ENCODE measurements at places on chromosomes 12 and 14.
A peak's percentile ranks its signal among the peaks of the same experiment; 100 is the strongest.

- no peak for DNase-seq
Observed at GRCh38 chr14:65926504-65926903, 514.0 kb downstream of the FUT8 start.

- no peak for DNase-seq
Observed at GRCh38 chr14:97747316-97747715, 950.1 kb downstream of the VRK1 start.

DNA sequence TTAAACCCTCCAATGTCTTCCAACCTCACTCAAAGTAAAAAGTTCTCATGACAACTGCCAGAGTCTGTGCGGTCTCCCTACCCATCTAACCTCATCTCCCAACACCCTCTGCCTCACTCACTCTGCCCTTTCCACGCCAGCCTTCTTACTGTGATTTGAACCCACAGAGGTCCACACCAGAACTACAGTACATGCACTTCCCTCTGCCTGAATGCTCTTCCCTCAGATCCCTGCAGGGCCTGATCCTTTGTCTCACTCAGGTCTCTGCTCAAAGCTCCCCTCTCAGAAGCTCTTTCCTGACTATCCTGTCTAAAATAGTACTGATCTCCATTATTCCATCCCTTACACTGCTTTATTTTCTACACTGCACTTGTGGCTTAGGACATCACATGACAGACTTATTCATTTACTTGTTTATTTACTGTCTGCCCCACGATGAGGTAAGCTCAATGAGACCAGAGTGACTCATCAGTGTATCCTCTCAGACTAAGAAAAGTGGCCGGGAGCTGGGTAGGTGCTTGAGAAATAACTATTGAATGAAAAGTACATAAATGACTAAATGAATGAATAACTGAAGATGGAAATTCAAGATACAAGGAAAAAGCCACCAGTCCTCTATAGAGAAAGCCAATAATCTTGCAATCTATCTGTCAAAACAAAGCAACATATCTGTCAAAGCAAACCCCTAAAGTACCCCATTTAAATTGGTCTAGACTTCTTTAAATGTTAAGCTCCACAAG lies 17.1 kb downstream of the POMT2 start:
- DNase-seq, result peak; percentile 83

DNA sequence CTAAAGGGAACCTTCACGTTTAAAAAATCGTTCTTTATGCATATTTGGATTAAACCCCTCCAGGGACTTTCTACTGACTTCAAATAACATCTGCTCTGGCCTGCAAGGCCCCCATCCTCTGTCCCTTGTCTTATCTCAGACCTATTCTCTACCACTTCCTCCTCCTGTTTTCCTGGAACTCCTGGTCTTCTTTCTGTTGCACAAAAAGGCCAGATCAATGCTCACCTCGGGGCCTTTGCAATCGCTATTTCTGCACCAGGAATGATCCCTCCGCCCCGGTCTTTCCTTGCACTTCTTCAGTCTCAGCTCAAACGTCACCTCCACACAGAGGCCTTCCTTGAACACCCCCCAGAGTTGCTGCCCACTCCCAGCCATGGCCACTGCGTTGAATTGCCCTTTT lies 57.6 kb upstream of the BEGAIN start:
- DNase-seq, result no peak

GRCh38 chr12:109497675-109498074 lies 20.2 kb downstream of the UBE3B start:
- DNase-seq, result no peak

- no peak for DNase-seq
Observed at GRCh38 chr12:94714378-94715114, 64.2 kb upstream of the TMCC3 start.

DNA sequence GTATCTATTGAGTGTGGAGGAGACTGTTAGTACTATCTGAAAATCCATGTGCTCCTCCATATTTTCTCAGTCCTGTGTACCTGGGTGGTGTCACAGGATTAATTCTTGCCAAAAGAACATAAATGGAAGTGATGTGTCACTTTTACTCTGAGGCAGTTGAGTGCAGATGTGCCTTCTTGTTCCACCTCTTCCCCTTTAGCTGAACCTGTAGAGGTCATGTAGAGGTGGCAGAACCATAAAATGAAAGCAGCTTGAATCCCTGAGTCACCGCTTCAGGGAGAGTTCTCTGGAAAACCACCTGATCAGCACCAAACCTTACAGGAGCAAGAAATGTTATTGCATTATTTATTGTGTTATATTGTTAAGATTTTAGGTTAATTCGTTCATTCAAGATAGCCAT lies 14.7 kb upstream of the SLC25A3 start:
- no peak for DNase-seq

- DNase-seq, result no peak
Observed at GRCh38 chr12:108380382-108380781, 41.3 kb upstream of the CMKLR1 start.
